ENCODE measurements at places on chromosomes 11 and 22.

DNA sequence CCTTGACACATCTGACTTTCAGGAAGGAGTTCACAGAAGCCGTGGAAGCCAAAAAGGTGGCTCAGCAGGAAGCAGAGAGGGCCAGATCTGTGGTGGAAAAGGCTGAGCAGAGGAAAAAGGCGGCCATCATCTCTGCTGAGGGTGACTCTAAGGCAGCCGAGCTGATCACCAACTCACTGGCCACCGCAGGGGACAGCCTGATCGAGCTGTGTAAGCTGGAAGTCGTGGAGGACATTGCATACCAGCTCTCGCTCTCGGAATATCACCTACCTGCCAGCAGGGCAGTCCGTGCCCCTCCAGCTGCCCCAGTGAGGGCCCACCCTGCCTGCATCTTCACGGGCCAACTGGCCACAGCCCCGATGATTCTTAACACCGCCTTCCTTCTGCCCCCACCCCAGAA, 53.7 kb downstream of the HSD17B12 start:
- DNase-seq: no peak

DNA sequence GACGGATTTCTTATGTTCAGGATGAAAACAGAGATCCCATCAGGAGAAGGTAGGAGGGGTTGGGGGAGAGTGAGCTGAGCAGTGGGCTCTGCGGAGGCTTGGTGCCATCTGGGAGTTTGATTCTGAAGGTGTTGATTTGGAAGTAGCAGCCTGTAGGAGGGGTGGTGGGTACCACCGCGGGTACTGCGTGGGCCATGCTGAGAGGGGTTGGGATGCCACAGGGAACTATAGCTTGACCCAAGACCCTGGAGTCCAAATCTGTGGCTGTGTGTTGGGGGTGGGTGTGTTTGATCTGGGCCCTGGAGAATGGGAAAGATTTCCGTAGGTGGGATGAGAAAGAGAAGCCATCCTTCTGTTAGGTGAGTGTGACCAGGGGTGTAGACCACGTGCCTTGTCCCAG, 5.0 kb downstream of the INCENP start:
- no peak for DNase-seq

- no peak for DNase-seq
Observed at GRCh38 chr11:128200467-128200866, 386.9 kb downstream of the ETS1 start.

DNA sequence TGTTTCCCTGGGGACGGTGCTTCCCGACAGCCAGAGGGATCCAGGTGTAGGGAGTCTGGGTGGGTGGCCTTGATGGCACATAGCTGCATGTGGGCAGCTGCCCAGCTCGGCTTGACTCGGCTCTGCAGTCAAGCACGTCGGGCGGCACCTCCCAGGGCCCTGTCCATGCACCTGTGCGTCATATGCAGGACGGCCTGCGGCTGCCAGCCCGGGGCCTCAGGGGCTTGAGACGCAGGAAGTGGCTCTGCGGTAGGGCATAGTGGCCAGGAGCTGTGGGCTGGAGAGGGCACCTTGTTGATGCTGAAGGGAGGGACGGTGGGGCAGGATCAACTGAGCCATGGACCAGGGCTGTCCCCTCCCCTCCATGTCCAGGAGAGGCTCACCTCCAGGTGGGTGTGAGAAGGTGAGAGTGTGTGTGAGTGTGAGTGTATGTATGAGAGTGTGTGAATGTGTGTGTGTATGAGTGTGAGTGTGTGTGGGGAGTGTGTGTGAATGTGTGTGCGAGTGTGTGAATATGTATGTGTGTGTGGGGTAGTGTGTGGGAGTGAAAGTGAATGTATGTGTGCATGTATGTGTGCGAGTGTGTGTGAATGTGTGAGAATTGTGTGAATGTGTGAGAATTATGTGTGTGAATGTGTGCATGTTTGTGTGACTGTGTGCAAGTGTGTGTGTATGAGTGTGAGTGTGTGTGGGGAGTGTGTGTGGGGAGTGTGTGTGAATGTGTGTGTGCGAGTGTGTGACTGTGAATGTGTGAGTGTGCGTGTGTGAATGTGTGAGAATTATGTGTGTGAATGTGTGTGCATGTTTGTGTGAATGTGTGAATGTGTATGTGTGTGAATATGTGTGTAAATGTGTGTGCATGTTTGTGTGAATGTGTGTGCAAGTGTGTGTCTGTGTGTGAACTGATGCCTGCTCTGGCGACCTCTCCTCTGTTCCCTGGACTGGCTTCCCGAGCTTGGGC, 5.7 kb upstream of the SUN2 start:
- no peak for DNase-seq

DNA sequence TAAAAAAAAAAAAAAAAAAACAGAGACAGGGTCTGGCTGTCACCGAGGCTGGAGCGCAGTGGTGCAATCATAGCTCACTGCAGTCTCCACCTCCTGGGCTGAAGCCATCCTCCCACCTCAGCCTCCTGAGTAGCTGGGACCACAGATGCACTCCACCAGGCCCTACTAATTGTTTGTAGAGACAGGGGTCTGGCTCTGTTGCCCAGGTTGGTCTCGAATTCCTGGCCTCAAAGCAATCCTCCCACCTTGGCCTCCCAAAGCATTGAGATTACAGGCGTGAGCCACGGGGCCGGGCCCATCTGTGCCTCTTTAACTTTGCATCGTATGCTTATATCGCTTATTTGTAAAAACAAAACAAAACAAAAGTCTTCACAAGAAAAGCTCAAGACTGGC, 3.1 kb downstream of the CPT1A start:
- DNase-seq: no peak

GRCh38 chr11:123313262-123313661, 116.8 kb upstream of the GRAMD1B start:
- DNase-seq: no peak

DNA sequence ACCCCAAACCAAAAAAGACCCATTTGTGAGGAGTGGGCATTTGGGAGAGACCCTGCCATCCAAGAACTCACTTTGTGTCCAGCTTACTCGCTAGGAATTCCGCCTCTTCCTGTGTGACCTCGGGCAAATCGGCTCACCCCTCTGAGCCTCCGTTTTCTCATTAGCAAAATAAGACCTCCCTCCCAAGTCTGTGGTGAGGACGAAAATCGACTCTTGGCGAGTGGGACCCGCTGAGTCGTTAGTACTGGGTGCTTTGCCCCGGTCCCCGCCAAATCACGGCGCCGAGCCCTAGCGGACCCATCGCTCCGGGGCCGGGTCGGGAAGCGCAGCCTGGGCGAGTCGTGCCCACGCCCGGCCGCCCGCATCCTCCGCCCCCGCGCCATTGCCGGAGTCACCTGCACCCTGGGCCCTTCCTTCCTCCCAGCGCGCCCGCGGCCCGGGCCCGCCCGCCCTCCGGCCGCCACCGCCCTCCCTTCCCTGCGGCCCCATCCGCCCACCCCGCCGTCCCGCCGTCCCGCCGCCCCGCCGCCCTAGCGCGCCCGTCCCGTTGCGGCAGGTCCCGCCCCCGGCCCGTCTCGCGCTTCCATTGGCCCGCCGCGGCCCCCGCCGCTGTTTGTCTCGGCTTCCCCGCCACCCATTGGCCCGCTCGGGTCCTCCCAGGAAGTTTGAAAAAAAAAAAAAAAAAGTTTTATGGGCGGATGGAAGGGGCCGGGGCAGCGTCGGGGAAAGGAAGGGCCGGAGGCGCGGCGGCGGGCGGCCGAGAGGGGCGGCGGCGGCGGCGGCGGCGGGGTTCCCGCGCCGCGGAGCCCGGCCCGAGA, 48.9 kb downstream of the TRIOBP start:
- peak; percentile 89 for DNase-seq

DNA sequence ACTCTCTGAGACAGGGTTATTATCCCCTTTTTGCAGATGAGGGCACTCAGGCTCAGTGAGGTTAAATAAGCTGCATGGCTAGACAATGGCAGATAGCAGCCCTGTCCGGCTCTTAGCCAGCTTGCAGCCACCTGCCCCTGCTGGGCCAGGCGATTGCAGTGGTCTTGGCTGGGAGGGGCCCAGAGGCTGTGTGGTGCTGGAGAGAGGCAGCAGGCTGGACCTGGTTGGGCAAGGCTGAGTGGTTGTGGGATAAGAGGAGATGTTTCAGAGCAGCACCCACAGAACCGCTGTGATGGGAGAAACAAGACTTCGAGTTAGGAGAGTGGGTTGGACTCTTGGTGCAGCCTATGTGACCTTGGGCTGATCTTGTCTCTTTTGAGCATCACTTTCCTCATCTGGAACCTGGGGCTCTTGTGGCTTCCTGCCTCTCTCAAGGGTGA, 25.5 kb downstream of the PTPRJ start:
- DNase-seq: no peak

- DNase-seq: peak; percentile 11
Observed at GRCh38 chr22:23270212-23270733, 90.0 kb downstream of the BCR start.

GRCh38 chr11:1304380-1304779, 5.1 kb downstream of the TOLLIP start:
- DNase-seq: no peak

- no peak for DNase-seq
Observed at GRCh38 chr11:32772731-32773130, 21.7 kb downstream of the CCDC73 start.

- no peak for DNase-seq
Observed at GRCh38 chr11:2132246-2132645, 6.9 kb downstream of the IGF2 start.

DNA sequence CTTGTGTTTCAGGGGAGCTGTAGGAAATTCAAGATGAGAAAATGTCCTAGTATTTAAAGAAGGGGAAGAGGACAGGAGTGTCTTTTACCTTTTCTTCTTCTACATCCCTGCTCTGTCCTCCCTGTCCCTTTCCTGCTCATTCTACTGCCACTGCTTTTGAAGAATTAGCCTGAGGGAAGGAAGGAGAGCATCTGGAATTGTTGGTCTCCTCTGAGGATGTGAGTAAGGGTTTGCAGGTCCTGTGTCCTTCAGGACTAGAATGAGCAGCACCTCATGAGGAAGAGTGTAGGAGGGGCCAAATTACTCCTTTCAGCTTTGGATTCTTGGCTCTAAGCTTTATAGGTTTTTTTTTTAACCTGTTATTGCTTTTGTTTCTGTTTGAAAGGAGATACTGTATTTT, 24.2 kb downstream of the SNU13 start:
- no peak for DNase-seq

DNA sequence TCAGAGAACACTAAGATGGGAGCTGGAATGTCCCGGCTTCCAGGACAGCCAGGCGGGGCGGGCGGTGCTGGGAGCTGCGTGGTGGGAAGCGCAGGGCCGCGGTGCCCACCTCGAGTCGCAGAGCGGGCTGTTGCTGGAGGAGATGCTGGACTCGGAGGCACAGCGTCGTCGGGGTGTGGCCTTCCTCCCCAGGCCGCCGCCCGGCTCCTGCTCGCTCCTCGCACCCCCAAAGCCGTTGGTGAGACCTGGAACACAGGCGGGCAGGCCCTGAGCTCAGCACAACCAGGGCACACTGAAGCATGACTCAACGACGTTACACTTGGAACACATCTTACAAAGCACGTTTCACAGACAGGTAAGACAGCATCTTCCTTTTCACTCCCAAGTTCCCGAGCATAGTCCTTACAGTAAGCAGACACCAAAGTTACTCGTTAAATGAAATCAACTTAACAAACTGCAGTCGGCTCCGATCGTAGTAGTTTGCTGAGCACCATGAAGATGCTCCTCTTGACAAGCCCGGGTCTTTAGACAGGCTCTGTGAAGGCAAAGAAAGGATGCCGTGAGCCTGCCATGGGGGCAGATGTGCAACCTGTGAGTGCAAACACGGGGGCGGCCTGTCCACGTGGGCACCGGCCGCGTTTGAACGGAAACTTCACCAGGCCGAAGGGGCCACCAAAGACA, 50.0 kb downstream of the BRD1 start:
- no peak for DNase-seq

GRCh38 chr22:46069521-46070214, 80.7 kb upstream of the PPARA start:
- peak; percentile 86 for DNase-seq

DNA sequence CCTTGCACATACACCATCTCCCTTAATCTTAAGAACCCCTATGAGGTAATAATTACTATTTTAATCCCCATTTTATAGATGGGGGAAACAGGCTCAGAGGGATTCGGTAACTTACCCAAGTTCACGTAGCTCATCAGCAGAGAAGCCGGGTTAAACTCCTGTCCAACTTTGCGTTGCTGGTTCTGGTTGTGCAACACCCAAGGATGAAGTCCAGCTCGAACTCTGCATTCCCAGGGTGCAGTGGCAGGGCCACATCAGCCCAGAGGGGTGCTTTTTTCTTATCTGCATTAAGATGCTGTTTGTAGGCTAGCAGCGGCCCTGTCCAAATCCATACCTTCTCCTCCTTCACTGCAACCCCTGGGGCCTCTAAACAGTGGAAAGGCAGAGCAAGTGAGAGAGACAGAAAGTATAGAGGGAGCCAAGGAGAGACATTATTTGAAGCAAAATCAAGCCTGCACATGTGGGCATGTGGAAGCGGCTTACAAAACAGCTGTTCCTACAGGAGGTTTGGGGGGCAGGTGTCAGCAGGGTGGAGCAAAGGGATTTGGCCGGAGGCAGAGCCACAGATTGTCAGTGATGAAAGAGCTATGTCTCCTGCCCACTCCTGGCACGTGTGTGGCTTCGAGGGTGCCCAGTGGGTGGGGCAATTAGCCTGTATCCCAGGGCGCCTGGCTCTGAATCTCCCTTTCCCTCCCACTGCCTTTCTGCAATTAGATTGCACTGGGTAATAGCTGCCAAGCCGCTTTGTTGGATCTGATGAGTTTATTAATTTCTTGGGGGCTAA, 129.5 kb upstream of the TBCEL start:
- no peak for DNase-seq

DNA sequence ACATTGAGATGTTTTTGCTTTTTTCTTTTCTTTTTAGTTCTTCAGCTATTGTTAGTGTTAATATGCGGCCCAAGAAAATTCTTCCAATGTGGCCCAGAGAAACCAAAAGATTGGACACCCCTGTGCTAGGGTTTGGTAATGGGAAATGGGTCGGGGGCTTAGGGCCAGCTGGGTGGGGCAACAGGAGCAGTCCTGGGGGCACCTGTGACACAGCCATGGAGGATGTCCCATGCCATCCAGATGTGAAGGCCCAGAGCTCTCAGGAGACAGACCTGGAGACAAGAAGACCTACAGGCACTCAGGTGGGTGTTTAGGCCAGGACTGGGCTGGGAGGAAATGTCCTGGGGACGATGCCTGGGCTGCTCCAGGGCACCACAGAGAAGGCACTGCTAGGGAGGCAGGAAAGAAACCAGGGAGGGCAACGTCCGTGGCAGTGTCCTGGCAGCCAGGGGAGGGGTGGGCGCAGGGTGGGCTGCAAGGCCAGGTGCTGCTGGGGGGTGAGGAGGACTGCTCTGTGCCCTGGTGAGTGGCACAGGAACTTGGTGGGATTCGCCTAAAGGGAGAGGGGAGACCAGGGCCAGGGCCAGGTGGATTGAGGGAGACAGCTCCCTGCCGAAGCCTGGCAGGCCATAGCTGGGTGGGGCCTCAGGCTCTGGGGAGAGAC, 21.4 kb downstream of the RELT start:
- DNase-seq: no peak

DNA sequence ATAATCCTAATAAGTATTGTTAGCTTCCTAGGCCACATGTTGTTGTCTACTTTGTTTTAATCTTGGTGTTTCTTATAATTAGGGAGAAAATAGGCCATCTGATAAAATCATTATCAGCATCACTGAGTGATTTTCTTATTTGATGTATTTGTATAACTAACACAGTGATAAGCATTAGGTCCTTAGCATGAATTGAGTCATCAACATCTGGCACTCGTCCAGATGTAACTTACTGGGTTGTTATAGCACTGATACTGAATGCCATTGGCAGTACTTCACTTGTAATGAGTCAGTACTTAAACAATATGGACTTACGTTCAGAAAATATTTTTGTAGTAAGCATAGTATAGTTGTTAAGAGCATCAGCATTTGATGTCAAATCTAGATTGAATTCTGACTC, 16.2 kb downstream of the API5 start:
- peak; percentile 90 for DNase-seq

- peak; percentile 27 for DNase-seq
Observed at GRCh38 chr11:93541884-93542810, 1.0 kb downstream of the SMCO4 start.
